ENCODE measurements at places on chromosomes 5 and 9.

DNA sequence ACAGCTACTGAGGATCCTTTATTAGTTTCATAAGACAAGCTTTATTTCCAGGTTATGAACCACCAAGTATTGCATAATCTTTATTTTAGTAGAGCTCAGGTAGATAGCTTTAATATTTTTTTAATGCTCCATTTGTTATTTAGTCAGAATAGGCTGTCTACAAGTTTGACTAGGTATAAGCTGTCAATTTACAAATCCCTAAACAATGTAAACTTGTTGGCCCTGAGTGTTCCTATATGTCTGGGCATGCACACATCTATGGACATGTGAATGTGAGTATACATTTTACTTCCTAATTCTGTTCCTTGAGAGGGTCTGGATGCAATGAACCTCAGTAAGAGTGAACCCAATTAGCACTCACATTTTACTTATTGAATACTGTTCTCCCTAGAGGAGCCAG lies 722.2 kb upstream of the PTPRD start:
- DNase-seq: no peak

- DNase-seq: no peak
These were observed 218.1 kb upstream of the WWC1 start for GRCh38 chr5:168073311-168073710.

- no peak for DNase-seq
These were observed 27.6 kb upstream of the CCDC112 start for GRCh38 chr5:115324021-115324420.

DNA sequence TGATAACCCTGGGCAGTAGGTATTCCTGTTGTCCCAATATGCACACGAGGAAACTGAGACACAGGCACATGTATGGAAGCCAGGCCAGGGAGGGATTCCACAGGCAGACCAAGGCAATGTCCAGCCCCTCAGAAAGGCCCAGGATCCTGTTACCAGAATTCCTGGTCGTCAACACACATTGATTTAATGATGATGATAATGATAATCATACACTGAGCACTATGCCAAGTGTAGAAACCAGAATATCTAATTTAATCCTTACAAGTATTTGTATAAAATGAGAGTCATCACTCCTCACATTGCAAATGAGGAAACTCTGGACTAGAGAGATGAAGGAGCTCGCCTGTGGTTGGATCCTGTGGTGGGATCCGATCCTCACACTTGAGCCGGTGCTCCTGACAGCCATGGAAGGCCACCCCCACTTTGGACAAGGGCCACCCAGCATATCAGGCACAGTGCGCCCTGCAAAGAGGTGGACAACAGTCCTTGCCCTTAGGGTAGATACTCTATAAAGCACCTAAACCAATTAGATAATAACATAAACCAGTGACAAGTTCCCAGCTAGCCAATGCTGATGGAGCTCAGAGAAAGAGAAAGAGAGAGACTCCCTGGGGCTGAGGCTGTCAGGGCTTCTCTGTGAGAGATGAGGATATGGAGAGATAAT lies 185.3 kb downstream of the SLIT3 start:
- no peak for DNase-seq

- DNase-seq: no peak
These were observed 95.1 kb downstream of the HRH2 start for GRCh38 chr5:175752826-175753535.

DNA sequence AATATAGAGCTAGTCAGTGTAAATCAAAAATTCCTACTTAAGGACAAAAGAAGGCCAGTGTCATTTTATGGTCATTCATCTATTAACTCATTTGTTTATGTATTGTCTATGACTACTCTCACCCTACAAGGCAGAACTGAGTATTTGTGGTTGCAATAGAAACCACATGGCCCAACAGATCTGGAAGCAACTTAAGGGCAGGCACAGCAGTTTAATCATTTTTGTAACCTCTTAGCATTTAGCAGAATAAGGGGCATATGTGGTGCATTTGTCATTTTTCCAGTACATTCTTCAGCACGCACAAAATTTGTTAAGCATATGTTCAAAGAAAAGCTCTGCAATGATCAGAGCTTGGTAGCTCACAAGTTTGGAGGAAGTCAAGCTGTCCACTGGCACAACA lies 1.1 kb downstream of the FKBP15 start:
- DNase-seq: no peak

- no peak for DNase-seq
These were observed 311.2 kb upstream of the SEMA6A start for GRCh38 chr5:116885825-116886224.

DNA sequence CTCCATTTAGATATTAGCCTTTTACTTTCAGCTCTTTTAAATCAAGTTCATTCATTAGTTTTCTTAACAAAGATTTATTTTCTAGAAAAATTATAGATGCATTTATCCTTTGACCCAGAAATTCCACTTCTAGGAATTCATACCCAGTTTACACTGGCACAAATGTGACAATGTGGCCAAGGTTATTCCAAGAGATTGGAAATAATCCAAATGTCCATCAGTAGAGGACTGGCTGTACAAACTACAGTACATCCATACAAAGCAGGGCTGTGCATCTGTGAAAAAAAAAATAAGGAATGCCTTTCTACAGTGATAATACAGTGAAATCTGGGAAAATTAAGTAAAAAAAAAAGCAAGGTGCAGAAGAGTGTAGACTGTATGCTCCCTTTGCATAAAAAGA lies 149.2 kb downstream of the GABBR2 start:
- no peak for DNase-seq
